HFF-Myc (cell line): ENCODE measurements at places on chromosomes 13 and 19.
A peak's percentile ranks its signal among the peaks of the same experiment; 100 is the strongest.

DNA sequence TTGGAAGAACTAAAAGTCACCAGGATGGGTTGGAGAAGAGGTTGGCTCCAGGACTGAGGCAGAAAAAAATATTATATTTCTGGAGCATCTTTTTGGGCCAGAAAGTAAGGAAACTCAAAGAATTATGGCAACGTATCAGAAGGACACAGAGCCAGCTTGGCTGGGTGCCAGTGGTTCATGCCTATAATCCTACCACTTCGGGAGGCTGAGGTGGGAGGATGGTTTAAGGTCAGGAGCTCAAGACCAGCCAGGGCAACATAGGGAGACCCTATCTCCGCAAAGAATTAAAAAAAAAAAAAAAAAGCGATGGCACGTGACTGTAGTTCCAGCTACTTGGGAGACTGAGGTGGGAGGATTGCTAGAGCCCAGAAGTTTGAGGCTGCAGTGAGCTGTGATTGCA is 108.1 kb downstream of the GADD45B start:
- DNase-seq, result no peak

- DNase-seq, result peak; percentile 53
Observed at GRCh38 chr19:4633140-4633967, 6.0 kb upstream of the TNFAIP8L1 start.

GRCh38 chr13:24741791-24742190 is 22.2 kb upstream of the RNF17 start:
- DNase-seq, result no peak

- no peak for DNase-seq
Observed at GRCh38 chr13:24982333-24982999, 113.5 kb upstream of the PABPC3 start.

DNA sequence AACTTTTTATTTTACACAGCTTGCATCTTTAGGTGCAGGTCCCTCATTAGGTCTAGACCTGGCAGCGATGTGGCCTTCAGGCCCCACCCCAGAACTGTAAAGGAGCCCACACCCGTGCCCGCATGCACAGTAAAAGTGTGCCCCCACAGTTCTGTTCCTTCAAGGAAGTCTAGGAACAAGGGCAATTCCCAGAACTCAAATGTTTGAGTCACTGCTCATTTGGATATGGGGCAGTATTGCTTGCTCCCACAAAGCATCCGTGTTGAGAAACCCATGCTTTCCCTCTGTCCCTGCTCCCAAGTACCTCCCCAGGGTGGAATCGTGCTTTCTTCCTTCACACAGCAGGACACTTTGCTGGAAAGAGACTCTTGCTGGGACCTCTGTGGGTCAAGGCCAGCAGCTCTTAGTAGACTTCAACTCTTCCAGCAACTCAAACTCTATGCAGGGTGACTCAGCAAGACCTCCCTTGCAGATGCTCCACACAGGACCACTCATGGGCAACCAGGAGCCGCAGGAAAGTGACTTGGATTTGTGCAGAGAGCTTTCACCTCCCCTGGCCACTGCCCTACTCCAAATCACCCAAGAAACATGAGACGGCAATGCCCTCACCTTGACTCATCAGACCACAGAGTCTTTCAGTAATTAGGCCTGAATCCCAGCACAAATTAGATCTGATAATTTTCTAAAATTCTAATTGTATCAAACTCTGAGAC is 12.3 kb downstream of the SLC7A1 start:
- peak; percentile 31 for DNase-seq

DNA sequence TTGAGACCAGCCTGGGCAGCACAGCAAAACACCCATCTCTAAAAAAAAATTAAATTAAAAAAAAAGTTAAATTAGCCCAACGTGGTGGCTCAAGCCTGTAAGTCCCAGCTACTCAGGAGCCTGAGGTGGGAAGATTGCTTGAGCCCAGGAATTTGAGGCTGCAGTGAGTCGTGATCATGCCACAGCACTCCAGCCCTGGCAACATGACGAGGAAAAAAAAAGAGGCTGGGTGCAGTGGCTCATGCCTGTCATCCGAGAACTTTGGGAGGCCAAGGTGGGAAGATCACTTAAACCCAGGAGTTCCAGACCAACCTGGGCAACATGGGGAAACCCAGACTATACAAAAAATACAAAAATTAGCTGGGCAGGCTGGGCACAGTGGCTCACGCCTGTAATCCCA is 2.2 kb upstream of the TMEM161A start:
- DNase-seq, result no peak

DNA sequence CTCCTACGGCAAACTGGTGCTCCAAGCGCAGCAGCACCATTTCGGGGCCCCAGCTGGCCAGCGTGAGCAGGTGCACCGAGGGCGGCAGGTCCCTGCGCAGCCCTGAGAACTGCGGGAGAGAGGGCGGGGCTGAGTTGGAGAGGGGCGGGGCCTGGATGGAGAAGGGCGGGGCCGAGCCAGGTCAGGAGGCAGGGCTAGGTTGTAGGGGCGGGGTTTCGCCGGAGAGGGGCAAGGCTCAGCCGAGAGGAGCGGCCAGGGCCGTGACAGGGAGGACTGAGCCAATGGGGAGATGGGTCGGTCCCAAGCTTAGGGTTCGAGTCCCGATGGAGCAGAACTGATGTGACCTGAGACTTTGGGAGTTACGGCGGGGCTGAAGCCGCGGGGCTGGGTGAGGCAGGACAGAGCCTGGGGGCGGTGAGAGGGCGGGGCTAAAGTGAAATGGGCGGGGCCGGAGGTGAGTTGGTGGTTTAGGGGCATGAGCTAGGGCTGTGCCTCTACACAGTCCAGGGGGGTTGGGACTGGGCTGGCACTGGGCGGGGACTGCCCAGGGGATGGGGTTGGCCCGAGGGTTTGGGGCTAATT is 19.0 kb downstream of the MAN2B1 start:
- no peak for DNase-seq

DNA sequence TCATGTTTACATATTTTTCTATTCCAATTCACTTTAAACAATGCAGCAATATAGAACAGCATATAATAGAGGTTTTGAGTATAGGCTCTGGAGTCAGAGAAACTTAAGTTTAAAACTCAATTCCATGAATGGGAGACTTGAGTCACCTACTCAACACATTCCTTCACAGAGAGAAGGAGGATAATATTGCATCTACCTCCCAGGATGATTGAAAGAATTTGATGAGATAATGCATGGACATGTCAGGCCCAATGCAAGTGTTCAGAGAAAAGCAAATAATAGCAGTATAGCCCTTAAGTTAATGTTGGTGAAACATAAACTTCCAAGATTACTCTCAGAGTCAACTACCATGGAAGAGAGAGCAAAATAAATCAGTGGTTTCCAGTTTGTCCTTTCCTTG is 170.2 kb downstream of the DCLK1 start:
- no peak for DNase-seq

GRCh38 chr13:98878486-98879126 is 99.3 kb downstream of the DOCK9 start:
- no peak for DNase-seq

- DNase-seq, result no peak
Observed at GRCh38 chr19:45364696-45365095, 5.7 kb downstream of the ERCC2 start.

DNA sequence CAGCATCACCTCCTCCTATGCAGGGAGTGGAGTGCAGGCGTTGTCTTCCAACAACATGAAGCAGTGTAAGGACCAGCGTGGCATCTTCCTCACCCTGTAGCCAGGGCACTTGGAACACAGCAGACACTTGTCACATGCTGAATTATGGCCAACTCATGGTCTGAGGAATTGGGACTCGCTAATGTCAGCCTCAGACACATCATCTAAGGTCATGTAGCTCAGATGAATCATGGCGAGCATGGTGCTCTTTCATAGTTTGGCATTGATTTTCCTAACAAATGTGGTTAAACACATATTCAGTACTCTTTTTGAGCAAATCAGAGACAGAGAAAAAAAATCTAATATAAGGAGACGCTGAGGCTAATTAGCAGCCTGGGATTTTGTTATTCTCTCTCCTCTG is 99.6 kb upstream of the SGCG start:
- DNase-seq, result no peak

DNA sequence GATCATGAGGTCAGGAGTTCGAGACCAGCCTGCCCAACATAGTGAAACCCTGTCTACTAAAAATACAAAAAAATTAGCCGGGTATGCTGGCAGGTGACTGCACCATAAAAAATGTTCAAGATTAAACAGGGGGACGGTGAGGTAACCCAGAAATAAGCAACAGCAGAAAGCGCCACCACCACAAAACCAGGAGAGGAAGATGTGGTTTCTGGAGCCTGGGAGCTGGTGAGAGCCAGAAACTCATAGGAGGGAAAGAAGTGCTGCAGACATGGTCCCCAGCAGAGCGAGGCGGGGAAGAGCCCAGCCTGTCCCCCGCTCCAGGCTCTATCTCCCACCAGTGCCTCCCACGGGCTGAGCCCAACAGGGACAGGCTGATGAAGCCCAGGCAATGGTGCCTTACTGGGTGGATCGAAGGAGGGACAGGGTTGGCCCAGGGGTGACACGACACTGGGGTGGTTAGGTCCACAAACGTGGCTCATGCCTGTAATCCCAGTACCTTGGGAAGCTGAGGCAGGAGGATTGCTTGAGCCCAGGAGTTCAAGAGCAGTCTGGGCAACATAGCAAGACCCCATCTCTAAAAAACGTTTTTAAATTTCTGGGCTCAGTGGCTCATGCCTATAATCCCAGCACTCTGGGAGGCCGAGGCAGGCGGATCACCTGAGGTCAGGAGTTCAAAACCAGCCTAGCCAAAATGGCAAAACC is 19.0 kb downstream of the SPC24 start:
- no peak for DNase-seq
